ENCODE measurements at places on chromosomes 4 and X.

DNA sequence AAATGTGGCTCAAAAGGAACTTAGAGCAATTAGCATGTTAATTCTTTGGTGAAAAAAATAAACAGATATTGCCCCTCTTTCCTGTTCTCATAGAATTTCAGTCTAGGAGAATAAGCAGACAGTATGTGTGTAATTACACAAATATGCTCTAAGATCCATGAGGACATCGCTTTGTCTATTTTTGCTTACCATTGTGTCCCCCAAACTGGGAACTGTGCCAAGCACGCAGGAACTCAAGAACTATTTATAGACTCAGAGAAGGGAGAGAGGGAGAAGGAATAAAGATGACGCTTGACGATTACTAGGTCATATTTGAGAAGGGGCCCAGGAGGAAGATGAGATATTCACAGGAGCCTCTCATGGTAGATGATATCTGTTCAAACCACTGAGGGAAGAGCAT is 692.6 kb downstream of the RAB28 start:
- DNase-seq: no peak

DNA sequence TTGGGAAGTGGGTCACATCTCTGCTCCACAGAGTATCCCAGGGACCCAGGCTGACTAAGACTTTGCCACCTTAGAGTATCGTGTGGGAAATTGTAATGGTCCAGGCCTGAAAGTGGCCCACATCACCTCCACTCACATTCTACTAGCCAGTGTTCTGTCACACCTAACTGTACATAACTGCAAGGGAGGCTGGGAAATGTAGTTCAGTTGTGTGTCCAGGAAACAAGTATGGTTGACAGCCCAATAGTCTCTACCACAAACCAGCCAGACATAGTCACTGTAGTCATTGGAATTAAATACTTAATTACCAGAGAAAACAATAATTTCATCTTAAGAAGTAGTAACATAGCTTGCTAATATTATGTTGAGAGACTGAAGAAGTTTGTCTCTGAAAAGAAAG is 233.4 kb upstream of the S100G start:
- DNase-seq: no peak

GRCh38 chrX:133637765-133638164 is 222.5 kb upstream of the GPC4 start:
- no peak for DNase-seq

- no peak for DNase-seq
Measured at GRCh38 chr4:66300336-66300934, 630.1 kb upstream of the EPHA5 start.

DNA sequence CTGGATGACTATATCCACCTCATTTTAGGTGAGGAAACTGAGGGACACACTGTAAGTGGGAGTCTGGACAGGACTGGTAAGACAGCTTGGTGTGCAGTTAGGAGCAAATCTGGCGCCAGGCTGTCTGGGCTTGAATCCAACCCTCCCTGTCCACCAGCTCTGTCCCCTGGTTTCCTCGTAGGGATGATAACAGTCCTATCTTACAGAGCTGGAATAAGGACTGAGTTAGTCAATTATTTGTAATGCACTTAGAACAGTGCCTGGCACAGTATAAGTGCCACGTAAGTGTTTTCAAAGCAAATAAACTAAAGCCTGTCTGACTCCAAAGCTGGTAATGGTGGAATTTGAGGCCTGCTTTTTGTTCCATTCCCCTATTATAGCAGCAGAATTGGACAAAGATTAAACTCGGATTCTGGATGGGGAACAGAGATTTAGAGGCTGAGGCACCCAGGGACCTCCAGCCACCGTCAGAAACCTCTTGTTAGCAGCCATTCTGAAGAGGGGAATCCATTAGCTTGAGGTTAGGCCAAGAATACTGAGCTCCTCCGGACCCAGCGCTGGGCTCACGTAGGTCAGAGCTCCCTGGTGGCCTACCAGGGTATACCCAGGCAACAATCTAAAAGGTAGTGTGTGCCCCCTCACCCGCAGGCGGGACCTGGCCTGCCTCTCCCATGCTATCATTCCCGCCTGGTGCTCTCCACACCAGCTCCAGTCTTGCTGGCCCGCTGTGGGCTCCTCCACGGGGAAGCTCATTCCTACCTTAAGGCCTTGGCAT is 102.1 kb downstream of the UCHL1 start:
- no peak for DNase-seq

GRCh38 chr4:4899202-4899925 is 39.9 kb downstream of the MSX1 start:
- DNase-seq: no peak

DNA sequence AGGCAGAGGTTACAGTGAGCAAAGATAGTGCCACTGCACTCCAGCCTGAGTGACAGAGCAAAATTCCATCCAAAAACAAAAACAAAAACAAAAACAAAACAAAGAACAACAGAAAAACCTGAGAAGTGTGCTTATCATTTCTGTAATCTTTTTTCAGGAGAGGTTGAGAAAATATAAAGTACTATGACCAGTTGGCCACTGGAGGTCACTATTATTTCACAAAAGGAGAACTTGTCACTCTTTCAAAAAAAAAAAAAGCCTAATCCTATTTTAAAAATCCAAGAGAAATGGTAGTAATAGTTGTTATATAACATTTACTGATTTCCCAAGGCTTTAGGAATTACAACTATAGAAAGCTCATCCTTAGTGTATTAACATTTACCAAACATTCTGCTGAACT is 24.9 kb upstream of the RNF150 start:
- no peak for DNase-seq

DNA sequence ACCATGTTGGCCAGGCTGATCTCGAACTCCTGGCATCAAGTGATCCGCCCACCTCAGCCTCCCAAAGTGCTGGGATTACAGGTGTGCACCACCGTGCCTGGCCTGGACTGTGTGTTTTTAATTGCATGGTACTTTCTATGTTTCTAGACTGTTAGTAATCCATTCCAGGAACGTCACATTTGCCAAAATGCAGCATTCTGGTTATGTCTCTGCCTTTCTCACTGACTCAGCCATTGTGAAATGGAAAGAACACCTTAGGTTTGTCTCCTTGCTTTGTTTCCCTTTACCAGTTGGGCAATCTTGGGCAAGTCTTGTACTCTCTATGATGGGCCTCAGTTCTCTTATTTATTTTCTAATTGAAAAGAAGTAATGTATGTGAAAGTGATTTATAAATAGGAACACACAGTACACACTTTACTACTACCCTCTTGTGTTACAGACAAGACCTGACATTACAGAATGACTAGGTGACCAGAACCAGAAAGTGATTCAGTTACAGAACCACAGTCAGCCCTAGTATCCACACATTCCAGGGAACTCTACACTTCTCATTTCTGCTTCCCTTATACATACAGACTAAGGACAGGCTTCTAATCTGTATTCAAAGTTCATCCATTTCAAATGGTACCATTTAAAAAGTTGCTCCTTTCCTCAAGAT is 187.1 kb downstream of the MGST2 start:
- no peak for DNase-seq

GRCh38 chr4:10121568-10122208 is 5.1 kb upstream of the WDR1 start:
- no peak for DNase-seq

DNA sequence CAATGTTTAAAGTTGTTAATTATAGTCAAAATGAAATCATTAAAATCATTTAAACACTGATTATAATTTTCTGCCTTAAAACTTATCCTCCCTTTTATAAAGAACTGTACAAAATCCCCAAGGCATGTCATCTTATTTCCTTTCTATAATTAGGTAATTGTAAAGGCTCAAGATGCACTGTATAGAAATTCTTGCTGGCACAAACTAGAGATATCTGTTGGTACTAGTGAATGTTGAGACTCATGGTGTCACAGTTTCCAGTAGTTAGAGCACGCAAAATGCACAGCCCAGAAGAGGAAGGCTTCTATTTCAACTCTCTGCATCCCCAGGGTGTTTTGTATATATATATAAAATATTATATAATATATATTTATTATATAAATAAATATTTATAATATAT is 22.7 kb upstream of the PLA2G12A start:
- no peak for DNase-seq

- peak; percentile 26 for DNase-seq
Measured at GRCh38 chrX:115940888-115941332, 229.6 kb upstream of the AGTR2 start.
